ENCODE measurements at places on chromosomes 7 and 10. TPM values are rescaled to one million over a fixed set of nuclear protein-coding genes. Genes with fewer than 3 reads are reported as not detected.

The COL17A1 gene
- total RNA-seq, result 0.65 TPM

The HYAL4 gene
- not detected for total RNA-seq

The HOXA11 gene
- 10.3 TPM for total RNA-seq

The ELN gene
- total RNA-seq, result 0.30 TPM

The PRRT4 gene
- total RNA-seq, result 0.32 TPM

The FXYD4 gene
- total RNA-seq, result not detected

The HOXA13 gene
- total RNA-seq, result 0.65 TPM

The CCL24 gene
- not detected for total RNA-seq

The AKR1C2 gene
- total RNA-seq, result 0.61 TPM

The FBXO24 gene
- 0.15 TPM for total RNA-seq

The TRIM50 gene
- total RNA-seq, result not detected

The RINT1 gene
- 14.9 TPM for total RNA-seq

The C10orf53 gene
- not detected for total RNA-seq

The LIMK1 gene
- 23.4 TPM for total RNA-seq

The AOAH gene
- 1.1 TPM for total RNA-seq

The SRGN gene
- 914 TPM for total RNA-seq

The CRYGN gene
- not detected for total RNA-seq

The PTER gene
- total RNA-seq, result 8.4 TPM

The CPA2 gene
- not detected for total RNA-seq

The TAS2R5 gene
- 0.32 TPM for total RNA-seq

The ANKRD1 gene
- total RNA-seq, result 1,657 TPM

The MYOF gene
- 214 TPM for total RNA-seq

The PRKG1 gene
- total RNA-seq, result 1.1 TPM

The SAP25 gene
- total RNA-seq, result not detected

The SYCE1 gene
- not detected for total RNA-seq

The THSD7A gene
- 14.3 TPM for total RNA-seq

The NPSR1 gene
- total RNA-seq, result not detected

The ADCYAP1R1 gene
- 4.2 TPM for total RNA-seq

The SMKR1 gene
- not detected for total RNA-seq

The UFSP1 gene
- total RNA-seq, result 2.9 TPM

The KIAA1549 gene
- 1.9 TPM for total RNA-seq

The CHAT gene
- not detected for total RNA-seq

The FFAR4 gene
- total RNA-seq, result not detected

The ZNF33A gene
- 9.7 TPM for total RNA-seq

The EBLN1 gene
- not detected for total RNA-seq

The SPDYE2 gene
- not detected for total RNA-seq

The SORCS1 gene
- total RNA-seq, result not detected

The ETV1 gene
- total RNA-seq, result 7.8 TPM

The PTN gene
- 0.91 TPM for total RNA-seq

The ABCC2 gene
- 0.61 TPM for total RNA-seq

The SEMA3D gene
- total RNA-seq, result 0.46 TPM
